Activated CD4-positive, alpha-beta T cell treated with anti-CD3 and anti-CD28 coated beads, Interleukin-2, amount 50 U/mL, for 16 hours (primary cell): ENCODE measurements at places on chromosomes 6 and 20.
A peak's percentile ranks its signal among the peaks of the same experiment; 100 is the strongest.

GRCh38 chr20:63182425-63182824 is 33.5 kb downstream of the YTHDF1 start:
- DNase-seq = no peak

- DNase-seq = no peak
Observed at GRCh38 chr6:124522335-124522734, 439.9 kb upstream of the RNF217 start.

GRCh38 chr6:166379800-166380199 is 2.9 kb downstream of the MPC1 start:
- no peak for DNase-seq

DNA sequence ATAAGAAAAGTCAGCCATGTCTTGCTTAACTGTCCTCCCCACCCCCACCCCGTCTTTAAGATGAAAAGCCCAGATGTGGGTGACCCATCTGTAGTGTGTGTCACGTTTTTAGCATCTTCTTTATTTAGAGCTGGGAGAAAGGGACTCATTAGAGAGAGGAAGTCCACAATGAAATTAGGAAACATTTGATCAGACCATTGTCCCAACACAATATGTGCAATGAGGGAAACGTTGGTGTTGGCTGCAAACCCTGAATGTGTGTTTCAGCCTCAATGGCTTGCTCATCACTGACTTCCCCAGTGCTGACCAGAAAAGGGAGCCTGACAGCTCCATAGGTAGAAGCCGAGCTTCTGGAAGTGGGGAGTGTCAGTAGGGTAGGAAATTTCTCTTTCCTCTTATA is 475.7 kb downstream of the CD83 start:
- no peak for DNase-seq

GRCh38 chr6:107618672-107619071 is 128.8 kb downstream of the SOBP start:
- DNase-seq = peak; percentile 37
